ENCODE measurements at places on chromosomes 2 and 18. TPM values are rescaled to one million over a fixed set of nuclear protein-coding genes. Genes with fewer than 3 reads are reported as not detected.

Gene OR6B2
- 5.1 TPM for total RNA-seq

Gene RAB6C
- total RNA-seq, result 0.13 TPM

Gene AQP12A
- not detected for total RNA-seq

Gene IL1B
- total RNA-seq, result 23.6 TPM

Gene NTSR2
- total RNA-seq, result not detected

Data from sciatic nerve (tissue), 2 donors.